ENCODE measurements at places on chromosomes 5 and 9.
A peak's percentile ranks its signal among the peaks of the same experiment; 100 is the strongest.

- DNase-seq, result no peak
Observed at GRCh38 chr5:151719228-151720000, 32.7 kb upstream of the SPARC start.

- DNase-seq, result no peak
Observed at GRCh38 chr5:25285136-25285535, 640.4 kb upstream of the CDH10 start.

DNA sequence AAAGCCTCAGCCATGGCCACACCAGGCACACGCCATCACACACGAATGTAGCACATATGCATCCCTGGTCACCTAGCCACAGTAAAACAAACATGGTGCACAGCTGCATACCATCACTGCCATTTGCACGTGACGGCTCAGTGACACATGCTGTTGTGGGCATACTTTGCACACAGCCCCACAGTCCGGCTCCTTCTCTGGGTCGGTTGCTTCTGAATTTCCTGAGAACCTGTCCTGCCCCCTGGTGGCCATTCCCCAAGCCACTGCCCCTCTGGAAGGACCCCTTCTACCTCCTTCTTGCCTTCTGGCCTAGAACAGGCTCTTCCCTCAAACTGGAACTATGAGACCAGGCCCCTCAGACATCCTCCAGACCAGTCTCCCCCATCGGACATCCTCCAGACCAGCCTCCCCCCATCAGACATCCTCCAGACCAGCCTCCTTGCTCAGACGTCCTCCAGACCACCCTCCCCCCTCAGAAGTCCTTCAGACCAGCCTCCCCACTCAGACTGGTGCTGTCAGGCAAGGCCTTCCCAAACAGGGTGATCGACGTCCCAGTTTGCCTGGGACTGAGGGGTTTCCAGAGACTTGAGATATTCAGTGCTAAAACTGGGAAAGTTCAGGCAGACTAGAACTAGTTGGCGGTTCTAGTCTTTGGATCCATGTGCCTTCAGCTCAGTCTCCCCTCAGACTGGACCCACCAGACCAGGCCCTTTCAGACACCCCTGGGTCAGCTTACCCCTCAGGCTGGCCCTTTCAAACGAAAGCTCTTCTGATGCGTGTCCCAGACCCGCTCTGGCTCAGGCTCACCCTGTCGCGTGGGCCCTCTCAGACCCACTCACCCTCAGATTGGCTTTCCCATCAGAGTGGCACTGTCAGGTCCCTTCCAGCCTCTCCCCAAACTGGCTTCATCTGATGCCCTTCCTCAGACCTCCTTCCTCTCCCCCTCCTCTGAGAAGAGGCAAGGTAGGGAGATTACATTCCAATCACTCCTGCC, 24.3 kb upstream of the ENHO start:
- DNase-seq, result peak; percentile 17

GRCh38 chr5:79795764-79796398, 106.2 kb downstream of the CMYA5 start:
- DNase-seq, result no peak

GRCh38 chr9:106291786-106292185, 571.2 kb upstream of the ZNF462 start:
- no peak for DNase-seq

- no peak for DNase-seq
Observed at GRCh38 chr5:114418176-114419066, 56.6 kb downstream of the KCNN2 start.

DNA sequence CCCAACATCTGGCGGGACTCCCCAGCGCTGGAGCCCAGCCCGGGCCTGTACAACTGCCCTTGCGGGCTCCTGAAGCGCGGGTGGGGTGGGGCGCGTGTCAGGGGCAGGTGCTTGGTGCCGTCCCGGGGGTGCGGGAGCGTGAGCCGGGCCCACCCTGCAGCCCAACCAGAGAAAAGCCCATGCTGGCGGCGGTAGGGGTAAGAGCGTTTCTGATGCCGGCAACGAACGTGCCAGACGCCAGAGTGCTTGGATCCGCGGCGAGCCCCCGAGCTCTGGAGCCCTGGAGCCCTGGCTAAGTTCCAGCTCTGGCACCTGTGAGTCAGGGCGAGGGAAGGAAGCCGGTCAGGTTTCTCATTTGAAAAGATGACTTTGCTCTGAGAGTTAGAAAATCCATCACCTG, 58.0 kb downstream of the ZNF510 start:
- no peak for DNase-seq

DNA sequence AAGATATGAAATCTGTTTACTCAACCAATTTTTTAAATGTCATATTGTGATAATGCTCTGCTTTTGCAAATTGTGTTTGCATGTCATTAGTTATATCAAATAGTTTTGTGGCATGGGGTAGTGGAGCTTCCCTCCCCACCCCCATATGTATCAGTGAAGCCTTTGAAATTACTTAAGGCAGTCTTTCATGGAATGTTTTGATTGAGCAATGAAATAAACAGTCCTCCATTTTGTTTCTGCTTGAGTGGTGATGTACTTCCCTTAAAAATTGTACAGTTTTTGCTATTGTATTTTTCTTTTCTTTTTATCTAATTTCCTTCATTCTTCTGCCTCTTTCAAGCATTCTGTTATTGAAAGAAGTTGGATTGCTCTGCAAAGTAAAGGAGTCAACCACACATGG, 3.5 kb downstream of the SOWAHA start:
- DNase-seq, result no peak

DNA sequence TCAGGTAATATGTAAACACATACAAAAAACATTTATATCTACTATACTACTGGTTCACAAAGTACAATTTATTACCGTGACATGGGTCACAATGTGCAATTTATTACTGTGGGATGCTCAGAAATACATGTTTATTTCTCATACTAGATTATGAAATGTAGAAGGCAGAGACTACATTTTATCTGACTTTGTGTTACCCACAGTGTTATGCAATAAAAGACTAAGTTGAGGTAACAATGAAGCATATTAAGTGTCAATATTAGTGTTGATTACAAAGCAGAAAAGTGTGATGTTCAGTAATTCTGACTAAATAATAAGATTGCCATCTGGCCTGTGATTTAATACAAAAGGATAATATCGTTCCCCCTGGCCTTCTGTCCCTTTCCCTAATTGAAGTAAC, 42.4 kb downstream of the CPLANE1 start:
- DNase-seq, result no peak

DNA sequence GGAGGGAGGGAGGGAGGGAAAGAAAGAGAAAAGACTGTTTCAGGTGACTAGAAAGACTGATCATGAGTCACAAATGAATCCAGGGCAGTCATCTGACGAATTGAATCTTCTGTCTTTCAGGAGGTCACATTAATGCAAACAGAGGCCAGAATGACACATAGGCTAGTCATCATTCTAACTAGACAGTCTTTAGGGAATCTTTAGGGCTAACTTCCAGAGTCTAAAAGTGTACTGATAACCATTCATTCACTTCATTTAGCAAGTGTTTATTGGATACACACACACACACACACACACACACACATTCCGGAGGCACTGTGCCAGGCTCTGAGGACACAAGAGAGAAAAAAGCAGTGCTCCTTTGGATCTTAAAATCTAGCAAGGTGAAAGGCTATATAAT, 156.7 kb downstream of the EBF1 start:
- no peak for DNase-seq

Data from activated CD4-positive, alpha-beta T cell treated with anti-CD3 and anti-CD28 coated beads for 1 hour (primary cell).